ENCODE measurements at places on chromosomes 7 and 10.

- DNase-seq: no peak
These were observed 99.1 kb downstream of the SND1 start for GRCh38 chr7:127751062-127751461.

GRCh38 chr7:756928-757560, 30.0 kb upstream of the PRKAR1B start:
- DNase-seq: no peak

DNA sequence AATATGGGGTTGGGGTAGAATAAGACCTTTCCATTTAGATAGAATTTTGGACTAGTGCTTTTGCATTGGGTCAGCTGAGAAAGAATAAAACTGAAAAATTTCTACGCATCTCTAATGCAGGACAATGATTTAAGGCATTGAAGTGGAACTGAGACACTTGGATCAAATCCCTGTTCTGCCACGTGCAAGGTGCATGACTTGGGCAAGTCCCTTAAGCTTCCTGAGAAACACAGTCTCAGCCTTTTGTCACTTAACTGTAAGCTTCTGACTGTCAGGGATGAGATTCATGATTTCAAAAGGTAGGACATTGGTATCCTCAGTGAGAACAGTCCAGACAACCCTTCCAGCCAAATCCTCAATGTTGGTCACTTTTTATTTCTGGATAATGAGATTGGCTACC, 59.2 kb downstream of the ENTPD1 start:
- no peak for DNase-seq

- no peak for DNase-seq
These were observed 161.5 kb upstream of the TBX20 start for GRCh38 chr7:35415411-35415822.

DNA sequence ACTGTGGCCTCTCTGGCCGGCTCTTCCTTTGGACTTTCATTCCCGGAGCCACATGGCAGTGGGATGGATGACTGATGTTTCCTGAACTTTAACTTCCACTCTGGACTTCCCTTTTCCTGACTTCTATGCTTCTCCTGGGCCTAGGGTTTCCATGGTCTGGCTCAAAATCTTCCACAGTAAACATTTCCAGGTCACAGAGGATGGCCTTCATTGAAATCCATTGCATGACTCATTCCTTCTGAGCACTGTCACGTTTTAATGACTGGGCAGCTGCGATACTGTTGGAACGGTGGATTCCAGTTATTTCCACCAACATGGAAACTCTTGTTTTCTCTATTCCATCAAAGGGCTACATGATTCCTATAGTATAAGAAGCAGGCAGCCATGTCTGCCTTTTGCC, 24.4 kb upstream of the ZNF273 start:
- DNase-seq: no peak

All from CD4-positive, alpha-beta T cell treated with Interleukin-4 for 1 hour (primary cell).